ENCODE measurements at places on chromosomes 12 and 14.

DNA sequence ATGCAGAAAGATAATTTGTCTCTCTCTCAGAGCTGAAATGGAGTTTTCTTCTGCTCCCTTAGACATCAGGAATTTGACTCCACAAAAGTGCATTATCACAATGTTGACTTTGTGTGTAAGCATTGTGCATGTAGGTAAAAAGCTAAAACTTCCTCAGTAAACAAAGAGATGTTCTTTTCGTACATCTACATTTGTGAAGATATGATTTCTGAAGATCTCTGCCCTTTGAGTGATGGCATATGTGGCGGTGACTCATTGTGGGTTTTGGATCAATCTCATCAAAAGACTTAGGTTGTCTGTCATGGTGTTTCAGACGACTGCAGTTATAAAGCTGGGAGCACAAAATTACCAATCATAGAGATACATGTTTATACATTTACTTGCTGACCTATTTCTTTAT is 411.4 kb upstream of the LMO3 start:
- no peak for DNase-seq

GRCh38 chr14:98181768-98182167 is 1090.2 kb downstream of the BCL11B start:
- DNase-seq = no peak

DNA sequence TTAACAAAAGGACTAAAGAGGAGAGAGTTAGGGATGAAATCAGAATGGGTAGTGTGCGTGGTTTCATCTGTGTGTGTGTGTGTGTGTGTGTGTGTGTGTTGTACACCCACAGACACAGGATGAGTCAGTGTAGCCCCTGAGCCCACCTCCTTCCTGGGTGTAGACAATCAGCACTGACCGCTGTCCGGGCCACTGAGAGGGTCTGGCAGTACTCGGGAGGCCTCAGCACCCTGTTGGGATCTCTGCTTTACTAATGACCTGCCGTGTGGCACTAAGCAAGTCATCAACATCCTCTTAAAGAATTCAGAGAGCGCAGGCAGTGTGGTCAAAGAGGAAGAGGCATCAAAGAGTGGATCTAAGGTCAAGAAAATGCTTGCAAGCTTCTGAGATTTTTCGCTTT is 112.6 kb downstream of the PRMT8 start:
- DNase-seq = no peak

DNA sequence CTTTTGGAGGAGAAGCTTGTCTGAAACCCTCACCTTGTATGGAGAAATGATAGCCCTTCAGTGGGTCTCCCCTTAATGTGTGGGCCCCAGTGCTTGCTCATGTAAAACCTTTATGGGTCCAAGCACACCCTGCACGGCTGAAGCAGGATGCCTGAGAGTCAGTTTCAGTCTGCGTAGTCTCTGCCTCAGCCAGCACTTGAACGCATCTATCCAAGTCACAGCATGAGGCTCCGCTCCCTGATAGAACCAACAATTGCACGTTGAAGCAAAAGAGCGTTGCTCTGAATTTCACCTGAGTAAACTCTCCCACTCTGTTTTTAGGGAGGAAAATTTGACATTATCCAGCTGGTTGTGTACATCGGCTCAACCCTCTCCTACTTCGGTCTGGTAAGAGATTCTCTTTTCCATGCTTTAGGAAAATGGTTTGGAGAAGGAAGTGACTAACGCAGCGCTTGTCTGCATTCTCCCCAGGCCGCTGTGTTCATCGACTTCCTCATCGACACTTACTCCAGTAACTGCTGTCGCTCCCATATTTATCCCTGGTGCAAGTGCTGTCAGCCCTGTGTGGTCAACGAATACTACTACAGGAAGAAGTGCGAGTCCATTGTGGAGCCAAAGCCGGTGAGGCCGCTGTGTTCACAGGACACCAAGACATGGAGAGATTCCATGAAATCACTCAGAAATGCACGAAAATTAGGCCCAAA is 33.0 kb upstream of the P2RX4 start:
- DNase-seq = no peak

DNA sequence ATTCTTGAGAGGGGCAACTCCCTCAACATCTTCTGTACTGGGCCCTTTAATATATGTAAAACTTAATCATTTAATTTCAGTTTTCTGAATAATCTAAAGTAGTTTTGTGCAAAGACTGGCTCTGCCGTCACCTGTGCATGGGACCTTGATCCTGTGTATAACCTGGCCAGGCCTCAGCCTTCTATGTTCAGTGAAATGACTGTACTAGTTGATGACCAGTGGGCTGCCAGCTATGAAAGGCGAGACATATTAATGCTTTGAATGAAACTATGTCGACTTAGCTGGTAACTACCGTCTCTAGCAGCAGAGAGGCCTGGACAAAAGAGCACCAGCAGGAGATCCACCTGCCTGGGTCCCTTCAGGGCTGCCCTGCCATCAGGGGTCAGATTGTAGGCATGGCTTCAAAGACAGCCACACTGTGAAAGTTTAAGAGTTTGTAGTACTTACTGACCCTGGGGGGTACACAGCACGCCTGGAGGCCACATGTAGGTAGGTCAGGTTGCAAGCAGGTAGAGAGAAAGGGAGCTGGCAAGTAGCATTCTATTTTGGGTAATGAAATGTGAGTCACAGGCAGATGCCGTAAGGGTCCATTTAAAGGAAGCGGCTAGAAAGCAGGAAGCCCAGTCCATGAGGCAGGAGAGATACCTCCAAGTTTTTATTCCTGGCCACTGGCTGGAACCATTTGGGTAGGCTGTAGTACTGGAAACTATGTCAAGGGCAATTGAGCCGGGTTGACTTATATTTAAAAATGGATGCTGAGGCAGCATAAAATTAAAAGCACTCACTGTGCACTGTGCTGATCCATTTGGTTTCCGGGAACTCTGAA is 77.2 kb downstream of the BHLHE41 start:
- DNase-seq = no peak

GRCh38 chr12:110537605-110538409 is 35.7 kb downstream of the RAD9B start:
- no peak for DNase-seq
